Sigmoid colon (tissue), 7 donors: ENCODE measurements at places on chromosomes 12 and 14.
A peak's percentile ranks its signal among the peaks of the same experiment; 100 is the strongest.

GRCh38 chr12:43208627-43209026 lies 343.4 kb downstream of the ADAMTS20 start:
- no peak for DNase-seq

GRCh38 chr14:93713726-93714405 lies 74.4 kb downstream of the PRIMA1 start:
- peak; percentile 61 for DNase-seq

- peak; percentile 87 for DNase-seq
These were observed 38.9 kb downstream of the PPP1R13B start for GRCh38 chr14:103808403-103809001.

- peak; percentile 60 for DNase-seq
These were observed 26.8 kb upstream of the PEX5 start for GRCh38 chr12:7162691-7163114.

DNA sequence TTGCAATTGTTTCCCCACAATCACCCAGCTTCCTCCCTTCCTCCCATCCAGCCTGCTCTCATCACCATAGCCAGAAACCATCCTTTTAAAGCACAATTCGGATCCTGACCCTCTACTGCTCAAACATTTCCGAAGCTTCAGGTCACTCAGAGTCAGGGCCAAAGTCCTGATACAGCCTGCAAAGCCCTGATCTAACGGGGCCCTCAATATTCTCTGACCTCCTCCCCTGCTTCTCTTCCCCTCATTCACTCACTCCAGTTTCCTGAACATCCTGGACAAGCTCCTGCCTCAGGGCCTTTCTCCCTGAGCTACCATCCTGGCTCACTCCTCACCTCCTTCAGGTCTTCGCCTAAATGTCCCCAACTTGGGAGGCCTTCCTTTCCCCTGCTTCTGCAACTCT lies 46.1 kb downstream of the PITPNM2 start:
- no peak for DNase-seq

DNA sequence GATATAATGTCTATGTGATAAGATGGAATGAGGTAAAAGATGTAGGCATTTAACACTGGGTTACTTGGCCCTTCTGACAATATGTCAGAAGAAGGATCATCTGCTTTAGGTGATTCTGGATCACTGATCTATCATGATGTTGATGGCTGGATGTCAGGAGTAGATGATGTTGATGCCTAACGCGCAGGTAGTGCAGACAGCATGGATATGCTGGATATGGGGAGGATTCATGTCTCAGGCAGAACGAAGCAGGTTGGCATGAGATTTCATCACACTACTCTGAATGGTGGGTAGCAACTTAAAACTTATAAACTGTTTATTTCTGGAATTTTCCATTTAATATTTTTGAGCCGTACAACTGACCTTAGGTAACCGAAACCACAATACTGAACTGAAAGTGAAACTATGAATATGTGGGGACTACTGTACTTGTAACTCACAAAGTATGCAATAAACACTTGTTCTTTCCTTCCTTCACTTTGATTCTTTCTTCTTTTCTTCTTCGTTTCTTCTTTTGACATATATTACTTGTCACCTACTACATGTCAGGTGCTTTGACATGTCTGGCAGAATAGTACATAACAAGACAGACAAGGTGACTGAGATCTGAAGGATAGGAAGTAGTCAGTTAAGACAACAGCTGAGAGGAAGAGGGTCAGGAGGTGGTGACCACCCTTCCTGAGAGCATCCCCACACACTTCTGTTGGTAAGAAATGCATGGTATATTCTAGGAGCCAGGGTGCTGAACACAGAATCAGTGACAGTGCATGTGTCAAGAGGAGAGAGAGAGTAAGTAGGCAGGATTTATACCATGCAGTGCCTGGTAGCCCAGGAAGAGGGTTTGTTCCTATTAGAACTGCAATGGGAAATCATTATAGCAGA lies 238.8 kb downstream of the PPFIA2 start:
- no peak for DNase-seq

GRCh38 chr12:20711846-20712245 lies 16.7 kb downstream of the SLCO1C1 start:
- no peak for DNase-seq

GRCh38 chr12:9378430-9378835 lies 170.2 kb upstream of the PZP start:
- DNase-seq = no peak

DNA sequence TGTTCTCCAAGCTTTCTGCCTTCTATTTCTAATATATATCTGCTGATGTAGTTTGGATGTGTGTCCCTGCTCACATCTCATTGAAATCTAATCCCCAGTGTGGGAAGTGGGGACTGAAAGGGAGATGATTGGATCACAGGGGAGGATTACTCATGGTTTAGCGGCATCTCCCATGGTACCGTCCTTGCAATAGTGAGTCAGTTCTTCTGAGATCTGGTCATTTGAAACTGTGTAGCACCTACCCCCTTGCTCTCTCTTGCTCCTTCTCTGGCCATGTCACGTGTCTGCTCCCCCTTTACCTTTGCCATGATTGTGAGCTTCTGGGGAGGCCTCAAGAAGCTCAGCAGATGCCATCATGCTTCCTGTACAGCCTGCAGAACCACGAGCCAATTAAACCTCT lies 26.2 kb upstream of the ALX1 start:
- DNase-seq = no peak

GRCh38 chr12:57214398-57214781 lies 2.2 kb upstream of the NXPH4 start:
- DNase-seq = no peak

DNA sequence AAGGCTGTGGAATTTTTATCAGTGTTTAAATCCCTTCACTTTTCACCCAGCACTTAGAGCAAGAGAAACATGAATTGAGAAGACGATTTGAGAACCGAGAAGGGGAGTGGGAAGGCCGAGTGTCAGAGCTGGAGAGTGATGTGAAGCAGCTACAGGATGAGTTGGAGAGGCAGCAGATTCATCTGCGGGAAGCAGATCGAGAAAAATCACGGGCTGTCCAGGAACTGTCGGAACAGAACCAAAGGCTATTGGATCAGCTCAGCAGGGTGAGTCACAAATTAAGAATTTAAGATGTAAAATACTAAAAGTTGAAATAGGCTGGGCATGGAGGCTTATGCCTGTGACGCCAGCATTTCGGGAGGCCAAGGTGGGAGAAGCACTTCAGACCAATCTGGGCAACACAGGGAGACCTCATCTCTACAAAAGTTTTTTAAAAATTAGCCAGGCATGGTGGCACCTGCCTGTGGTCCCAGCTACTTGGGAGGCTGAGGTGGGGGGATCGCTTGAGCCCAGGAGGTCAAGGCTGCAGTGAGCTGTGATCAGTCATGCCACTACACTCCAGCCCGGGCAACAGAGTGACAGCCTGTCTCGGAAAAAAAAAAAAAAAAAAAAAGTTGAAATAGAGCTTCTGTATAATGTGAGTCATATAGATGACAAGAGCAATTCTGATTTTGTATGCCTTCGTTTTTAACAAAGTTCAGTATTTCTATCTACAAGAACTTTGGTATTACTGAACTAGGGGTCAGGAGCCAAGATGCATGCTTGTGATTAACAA lies 9.6 kb downstream of the BICDL1 start:
- no peak for DNase-seq

DNA sequence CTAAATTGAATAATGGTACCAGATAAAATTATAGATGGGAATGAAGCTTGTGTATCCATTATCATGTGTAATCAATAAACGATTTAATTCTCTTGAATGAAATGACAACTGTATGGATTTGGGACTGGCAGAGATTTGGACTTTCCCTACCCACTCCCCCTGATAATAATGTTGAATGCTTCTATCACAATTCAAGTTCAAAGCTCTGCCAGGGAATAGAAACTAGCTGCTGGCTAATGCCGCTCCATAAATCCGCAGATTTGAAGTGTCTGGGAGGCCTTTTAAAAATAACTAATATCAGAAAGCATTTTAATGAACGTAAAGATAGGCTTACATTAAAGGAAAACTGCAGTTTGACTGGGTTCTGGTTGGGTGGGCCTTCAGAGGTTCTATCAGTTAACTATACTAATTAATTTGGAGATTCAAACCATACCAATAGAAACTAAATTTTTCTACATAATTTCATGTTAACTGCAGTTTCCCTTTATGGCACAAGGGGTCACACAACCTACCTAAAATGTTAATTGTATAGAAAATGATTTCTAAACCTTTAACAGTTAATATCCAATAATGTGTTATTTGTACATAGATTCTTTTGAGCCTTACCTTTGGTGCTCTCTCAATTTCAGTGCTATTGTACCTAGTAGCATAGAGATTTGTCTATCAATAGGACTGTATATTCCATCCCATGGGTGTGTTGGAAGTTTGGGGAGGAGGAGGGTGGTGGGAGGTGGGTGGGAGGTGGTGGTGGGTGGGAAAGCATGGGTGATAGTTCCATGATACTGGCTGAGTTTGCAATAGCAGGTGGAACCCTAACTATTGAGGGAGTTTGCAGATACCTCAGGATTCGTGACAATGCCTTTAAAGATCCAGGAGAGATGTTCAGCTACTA lies 4.9 kb downstream of the HNRNPA1 start:
- DNase-seq = no peak

DNA sequence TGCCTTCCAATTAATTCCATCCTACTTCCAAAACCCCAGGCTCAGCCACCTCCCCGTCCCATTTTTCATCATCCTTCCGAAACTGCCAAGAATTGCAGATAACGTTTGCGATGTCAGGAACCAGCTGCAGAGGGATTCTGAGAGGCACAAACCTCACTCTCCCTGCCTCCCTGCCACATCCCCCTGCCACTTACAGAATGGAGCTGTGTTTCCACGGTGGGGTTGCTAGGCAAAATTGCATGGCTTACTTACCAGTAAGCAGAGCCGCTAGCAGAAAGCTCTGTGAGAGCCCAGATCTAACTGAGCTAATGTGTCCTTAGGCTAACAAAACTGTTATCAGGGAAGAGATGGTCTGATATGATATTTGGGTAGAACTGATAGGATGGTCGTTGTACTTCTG lies 127.4 kb downstream of the KCNK10 start:
- DNase-seq = no peak

- no peak for DNase-seq
These were observed 186.1 kb downstream of the PLCZ1 start for GRCh38 chr12:18551701-18552100.

GRCh38 chr12:19185262-19185929 lies 55.9 kb downstream of the PLEKHA5 start:
- DNase-seq = no peak

DNA sequence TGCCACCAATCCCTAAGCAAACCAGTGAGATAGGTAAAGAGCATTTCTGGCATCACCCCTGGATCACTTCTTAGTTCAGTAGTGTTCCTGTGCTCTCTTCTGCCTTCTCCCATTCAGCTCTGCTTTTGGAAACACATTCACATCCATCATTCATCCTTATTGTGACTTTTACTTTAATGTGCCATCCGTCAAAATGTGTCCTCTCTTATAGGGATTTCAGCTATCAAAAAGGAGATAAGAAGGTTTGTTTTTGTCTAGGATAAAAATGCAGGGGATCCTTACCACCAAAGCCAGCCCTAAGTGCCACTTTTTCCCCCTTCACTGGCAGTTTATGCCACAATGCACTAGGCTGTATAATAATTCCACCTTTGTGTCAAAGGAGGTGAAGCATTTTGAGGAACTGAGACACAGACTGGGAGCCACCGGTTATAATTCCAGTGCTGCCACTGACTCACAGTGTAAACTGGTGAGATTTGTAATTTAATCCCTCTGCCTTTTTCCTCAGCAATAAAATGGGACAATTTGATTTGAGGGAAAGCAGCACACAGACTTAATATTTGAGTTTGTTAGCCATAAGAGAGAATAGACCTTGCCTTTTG lies 158.6 kb downstream of the PAX9 start:
- no peak for DNase-seq

DNA sequence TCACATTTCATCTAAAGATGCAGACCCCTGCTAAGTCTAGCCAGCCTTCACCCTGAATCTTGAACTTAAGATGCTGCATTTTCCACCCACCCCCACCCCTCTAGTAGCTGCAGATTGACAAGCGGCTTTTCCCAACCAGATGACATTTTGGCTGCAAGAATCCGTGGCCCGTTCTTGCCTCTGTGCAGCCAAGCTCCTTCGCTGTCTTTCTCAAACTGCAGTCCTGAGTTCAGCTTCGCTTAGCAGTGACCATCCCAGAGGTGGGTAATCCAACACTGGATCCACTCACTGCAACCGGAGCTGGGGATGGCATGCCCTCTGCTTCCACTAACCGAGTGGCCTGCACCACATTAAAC lies 765 bp upstream of the NFYB start:
- DNase-seq = peak; percentile 71
